ENCODE measurements at places on chromosomes 16 and 17.

GRCh38 chr16:12651765-12652512 lies 151.7 kb downstream of the CPPED1 start:
- no peak for DNase-seq

DNA sequence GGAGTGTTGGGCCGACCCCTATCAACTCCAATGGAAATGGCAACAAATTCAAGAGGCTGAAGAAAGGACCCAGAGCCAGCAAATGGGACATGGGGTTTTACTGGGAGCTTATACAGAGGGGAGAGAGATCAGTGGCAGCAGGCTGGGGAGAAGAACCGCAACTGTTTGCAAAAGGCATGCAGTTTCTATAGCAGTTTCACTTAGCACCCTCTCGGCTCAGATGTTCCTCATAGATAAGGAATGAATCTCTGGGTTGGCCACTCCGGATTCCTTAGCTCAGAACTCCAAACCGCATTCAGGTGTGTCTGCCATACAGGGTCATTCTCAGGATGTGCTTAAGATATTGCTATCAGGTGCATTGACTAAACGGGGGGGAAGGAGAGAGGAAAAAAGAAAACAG lies 71.1 kb upstream of the RPL38 start:
- no peak for DNase-seq

GRCh38 chr17:27495460-27495859 lies 39.2 kb downstream of the KSR1 start:
- DNase-seq, result no peak

DNA sequence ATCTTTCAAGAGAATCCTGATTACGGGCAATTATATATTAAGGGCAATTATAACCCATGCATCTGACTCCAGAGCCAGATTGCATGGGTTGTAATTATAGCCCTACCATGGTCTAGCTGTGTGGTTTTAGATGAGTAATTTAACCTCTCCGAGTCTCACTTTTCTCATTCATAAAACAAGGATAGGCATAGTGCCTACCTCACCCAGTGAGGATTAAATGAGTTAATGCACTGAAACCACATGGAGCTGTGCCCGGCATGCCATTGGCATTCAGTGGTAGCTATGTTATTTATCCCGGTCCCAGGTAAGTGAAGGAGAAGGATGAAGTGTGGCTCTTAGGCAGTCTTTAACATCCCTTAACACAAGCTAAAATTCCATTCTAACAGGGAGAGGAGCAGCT lies 6.3 kb downstream of the SNX20 start:
- DNase-seq, result no peak

GRCh38 chr16:52912565-52913173 lies 140.0 kb downstream of the CHD9NB start:
- DNase-seq, result peak; percentile 63

DNA sequence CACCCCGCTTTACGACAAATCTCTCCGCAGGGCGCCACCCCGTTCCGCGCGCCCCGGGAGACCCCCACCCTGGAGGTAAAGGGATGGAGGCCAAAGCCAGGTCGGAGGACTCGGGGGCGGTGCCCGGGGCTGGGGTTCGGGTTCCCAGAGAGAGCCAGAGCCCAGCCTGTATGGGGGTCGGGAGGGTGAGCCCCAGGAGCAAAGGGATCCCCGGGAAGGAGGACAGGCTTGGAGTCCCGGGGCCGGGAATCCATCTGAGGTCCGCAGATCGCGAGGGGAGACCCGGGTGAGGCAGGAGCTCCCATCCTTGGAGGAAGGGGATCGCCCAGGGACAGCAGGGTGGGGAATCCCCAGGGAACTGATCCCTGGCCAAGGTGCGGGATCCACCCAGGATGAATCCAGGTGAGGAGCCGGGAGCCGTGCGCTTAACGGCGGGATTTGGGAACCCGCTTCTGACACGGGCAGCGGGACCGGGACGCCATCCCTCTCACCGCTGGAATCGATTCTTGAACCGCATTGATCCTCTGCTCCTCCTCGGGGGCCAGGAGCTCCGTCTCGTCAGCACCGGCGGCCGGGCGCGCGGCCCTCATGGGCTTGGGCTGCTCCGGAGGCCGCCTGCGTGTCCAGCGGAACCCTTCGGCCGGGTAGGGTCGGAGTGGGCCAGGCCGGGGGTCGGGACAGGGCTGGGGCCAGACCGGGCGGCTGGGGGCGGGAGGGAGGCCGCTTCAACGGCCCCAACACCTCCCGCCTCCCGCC lies at the start of gene MMD:
Gene MMD (minus strand): TSS at position 657 of the 756 bp plus-strand sequence. CDS start 140 bp downstream, at position 517.
- no peak for DNase-seq

DNA sequence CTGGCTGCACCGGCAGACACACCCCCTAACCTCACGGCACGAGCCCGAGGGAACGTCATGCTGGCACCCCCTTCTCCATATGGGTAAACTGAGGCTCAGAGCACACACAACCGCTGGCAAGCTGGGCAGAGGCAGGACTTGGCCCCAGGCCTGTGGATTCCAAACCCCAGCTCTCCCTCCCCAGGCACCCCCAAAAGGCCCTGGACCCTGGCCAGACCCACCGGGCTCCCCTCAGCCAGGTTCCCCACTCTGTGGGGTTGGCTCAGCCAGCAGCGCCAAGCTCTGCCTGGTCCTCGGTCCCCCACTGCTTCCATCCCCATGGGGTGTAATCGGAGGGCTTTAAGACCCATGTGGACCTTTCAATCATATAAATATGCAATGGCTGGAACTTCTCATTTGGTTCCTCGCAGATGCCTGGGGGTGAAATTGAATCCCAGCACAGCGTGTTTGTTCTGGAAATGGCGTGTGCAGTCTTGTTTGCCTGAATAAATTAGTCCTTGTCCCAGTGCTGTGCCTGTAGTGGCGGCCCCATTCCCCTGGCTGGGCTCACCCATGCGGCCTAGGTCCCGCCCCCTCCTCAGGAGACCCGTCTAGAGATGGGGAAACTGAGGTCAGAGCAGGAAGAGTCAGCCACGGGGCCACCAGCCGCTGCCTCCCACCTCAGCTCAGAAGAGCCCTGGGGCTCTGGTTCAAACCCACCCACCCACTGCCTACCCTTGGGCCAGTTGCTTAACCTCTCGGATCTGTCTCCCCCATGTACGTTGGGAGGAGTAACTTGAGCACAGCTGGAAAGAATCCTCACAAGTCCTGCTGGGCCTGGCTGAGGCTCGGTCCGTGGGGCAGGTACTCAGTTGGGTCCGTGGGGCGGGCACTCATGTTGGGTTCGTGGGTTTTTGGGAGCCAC lies 57.3 kb downstream of the ZFPM1 start:
- DNase-seq, result peak; percentile 15

GRCh38 chr16:75226550-75227360 lies 8.0 kb downstream of the CTRB1 start:
- DNase-seq, result no peak

- no peak for DNase-seq
These were observed 13.6 kb downstream of the MRM3 start for GRCh38 chr17:795721-796120.

GRCh38 chr16:54792811-54793210 lies 137.9 kb upstream of the IRX5 start:
- no peak for DNase-seq

- no peak for DNase-seq
These were observed 308.2 kb upstream of the GOT2 start for GRCh38 chr16:59042301-59042700.

GRCh38 chr17:81576621-81577277 lies 24.6 kb upstream of the FAAP100 start:
- DNase-seq, result no peak

GRCh38 chr17:17679748-17680147 lies 1.5 kb upstream of the RAI1 start:
- DNase-seq, result no peak

DNA sequence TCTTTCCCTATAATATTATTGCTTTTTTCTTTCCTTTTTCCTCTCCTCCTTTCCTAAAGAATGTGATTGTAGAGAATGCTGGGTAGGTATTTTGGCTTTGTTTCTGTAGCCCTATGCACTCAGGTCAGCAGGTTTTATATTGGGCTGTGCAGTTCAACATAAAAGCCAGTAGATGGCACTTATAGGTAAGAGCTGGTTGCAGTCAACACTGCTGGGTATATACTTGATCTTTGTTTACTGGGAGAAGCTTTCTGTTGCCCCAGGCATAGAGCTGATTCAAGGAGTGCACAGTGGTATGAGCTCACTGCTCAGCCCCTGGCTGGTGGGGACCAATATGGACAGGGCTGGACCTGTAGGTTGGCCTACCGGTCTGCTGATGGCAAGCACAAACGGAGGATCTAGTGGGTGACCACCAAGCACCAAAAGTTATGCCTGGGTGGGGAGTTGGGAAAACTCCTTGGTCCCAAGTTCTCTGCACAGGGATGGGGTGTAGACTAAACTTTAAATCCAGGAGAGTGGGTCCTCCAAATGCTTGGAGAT lies 378.9 kb downstream of the PMP22 start:
- DNase-seq, result no peak

- no peak for DNase-seq
These were observed 145.6 kb upstream of the MYOCD start for GRCh38 chr17:12519956-12520594.

DNA sequence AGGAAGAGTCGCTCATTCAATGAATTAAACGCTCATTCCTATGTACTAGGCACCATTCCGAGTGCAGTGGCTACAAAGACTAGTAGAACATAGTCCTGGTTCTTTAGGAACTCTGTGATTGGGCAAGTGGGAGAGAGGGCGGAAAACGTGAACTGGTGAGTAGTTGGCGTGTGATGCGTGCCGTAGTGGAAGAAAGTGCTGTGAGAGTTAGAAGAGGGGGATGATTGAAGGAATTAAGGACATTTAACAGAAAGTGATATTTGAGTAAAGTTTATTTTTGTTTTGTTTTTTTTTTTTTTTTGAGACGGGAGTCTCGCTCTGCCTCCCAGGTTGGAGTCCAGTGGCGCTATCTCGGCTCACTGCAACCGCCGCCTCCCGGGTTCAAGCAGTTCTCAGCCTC lies 7.9 kb upstream of the SLFN14 start:
- DNase-seq, result no peak

All from NCI-H1436 (cell line).